NCI-H526 treated with DMSO at 0.1 percent for 48 hours (cell line): ENCODE measurements at places on chromosomes 7 and 10.
A peak's percentile ranks its signal among the peaks of the same experiment; 100 is the strongest.

DNA sequence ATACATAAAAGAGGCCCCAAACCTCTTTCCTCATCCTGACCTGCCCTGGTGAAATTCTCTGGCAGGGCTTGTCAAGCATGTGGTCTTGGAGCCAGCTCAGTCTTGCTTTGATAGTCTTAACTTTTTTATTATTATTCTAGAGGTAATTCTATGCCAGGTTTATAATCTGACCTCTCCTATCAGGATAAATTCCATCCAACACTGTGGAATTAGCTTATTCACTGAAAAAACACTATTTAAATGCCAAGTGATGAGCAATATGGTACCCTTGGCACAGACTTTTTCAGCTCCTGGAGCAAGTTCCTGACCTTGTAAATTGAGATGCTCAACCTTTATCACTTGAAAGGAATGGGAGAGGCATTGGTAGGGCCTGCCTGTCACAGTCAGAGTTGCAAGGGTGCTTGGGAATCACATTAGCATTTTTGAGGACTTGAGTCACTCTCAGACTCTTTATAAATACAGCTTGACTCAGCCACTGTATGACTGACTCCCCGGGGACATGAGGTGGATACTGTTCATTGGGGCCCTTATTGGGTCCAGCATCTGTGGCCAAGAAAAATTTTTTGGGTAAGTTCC lies at the start of gene CPA4:
TSS of gene CPA4 (plus strand) at position 480 of the 576 bp plus-strand sequence. CDS start at position 500, 20 bp downstream.
- no peak for DNase-seq

DNA sequence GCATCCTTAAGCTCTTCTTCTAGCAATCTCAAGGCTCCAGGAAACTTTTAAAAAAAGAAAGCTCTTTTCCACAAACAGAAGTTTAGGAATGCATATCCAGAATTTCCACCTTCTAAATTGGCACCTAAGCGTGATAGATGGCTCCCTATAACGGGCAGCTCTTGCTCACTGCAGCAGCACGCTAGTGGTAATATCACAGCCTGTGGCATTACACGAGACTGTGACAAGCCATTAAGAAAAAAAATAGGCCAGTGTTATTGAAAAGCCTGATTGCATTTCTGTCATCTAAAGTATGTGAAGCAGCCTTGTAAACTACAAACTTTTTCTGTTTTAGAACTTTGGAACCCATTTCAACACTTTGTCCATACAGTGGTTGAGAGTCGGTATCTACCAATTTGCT lies 263.8 kb downstream of the CAMK1D start:
- no peak for DNase-seq

- DNase-seq: no peak
Observed at GRCh38 chr7:73768641-73769480, 1.2 kb downstream of the CLDN3 start.

DNA sequence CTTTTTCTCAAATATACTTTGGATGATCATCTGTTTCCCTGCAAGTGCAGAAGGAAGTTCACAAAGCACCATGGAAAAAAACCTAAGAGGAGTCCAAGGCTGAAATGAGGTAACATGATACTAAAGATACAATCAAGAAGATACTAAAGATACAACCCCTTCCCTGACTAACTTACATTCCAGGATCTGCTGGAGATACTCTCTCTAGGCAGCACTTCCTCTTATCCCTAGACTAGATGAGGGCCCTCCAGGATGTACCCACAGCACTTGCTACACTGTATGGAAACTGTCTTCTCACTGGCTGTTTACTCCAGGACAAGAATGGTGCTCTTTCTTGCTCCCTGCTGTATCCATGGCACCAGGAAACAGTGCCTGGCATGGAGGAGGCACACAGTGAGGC lies 116.4 kb upstream of the NFE2L3 start:
- no peak for DNase-seq

- DNase-seq: no peak
Observed at GRCh38 chr10:130036296-130037065, 72.4 kb upstream of the EBF3 start.

DNA sequence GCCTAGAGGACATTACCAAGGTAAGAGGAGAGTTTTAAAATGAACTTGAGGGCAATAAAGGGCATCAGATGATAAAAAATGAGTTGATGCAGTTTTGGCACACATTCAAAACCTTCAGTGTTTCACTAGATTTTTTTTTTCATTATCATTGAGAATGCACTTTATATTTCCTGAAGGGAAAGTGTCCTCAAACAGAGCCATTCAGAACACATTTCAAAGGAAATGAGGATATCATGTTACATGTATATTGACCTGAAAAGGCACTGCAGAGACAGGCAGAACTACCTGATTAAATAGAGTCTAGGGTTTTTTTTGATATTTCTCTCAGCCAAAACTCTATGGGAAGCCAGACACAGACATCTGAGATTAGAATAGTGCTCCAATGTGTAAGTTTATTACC lies 454.0 kb downstream of the NEBL start:
- DNase-seq: no peak

GRCh38 chr10:57482259-57482658 lies 785.4 kb downstream of the IPMK start:
- no peak for DNase-seq

DNA sequence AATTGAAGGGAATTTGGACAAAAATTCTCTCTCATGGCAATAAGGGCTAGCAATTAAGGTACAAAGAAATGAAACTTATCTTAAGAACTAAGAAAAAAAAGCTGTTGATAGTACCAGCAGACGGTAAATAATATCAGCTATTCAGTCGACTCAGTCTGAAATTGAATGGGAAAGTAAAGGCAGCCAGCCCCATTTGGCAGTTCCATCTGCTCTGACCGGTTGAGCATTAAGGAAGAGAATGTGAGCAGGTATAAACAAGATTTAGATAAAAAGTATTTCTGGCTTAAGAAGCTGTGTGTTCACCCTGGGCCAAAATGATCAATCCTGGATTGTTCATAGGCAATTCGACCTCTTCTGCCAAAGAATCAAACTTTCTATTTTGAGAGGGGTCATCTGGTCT lies 154.6 kb upstream of the NPVF start:
- DNase-seq: no peak

- no peak for DNase-seq
Observed at GRCh38 chr7:71739520-71740173, 607.7 kb downstream of the GALNT17 start.

DNA sequence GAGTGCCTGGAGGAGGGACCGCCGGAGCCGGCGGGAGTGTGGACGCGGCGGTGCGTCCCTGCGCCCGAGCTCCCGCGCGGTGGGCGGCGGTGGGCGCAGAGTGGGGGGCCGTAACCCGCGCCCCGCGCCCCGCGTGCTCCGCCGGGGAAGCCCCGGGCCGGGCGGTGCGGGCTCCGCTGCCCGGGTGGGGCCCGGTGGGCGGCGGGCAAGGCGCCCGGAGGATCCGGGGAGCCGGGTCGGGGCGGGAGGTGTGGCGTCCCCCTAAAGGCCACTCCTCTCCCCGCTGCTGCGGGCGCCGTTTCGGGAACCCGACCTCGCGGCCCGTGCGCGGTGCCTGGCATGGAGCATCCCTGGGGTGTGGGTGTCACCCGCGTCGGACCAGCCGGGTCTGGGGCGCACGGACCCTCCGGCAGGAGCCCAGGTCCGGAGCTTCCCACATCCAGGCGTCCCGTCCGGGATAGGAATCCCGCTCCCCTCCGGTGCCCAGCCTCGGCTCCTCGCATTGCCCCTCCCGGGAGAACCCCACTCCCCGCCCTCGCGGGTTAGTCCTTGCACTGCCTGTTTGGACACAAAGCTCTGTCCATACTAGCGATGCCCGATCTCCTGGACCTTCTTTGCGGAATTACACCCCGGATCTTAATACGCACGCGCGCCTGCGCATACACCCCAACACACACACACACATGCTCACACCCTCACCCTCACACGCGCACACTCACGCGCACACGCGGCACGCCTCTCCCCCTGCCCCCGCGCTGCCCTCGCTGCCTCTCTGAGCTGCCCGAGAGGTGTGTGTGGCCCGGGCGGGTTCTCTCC lies 723 bp downstream of the MTURN start:
- DNase-seq: peak; percentile 55

DNA sequence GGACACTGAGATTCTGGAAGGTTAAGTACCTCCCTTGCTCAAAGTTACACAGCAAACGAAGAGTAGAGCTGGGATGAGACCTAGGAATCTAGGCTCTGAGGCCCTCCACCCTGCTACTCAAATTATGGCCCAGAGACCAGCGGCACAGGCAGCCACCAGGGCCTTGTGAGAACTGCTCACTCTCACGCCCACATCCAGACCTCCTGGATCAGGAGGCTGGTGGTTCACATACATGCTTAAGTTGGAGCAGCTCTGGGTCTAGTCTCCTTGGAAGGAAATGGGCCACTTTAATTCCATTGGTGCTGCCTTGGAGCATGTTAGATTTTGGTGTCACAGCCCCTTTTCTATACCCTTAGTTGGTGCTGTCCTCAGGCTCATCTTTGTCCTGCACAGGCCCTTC lies 41.9 kb downstream of the ADRA2A start:
- DNase-seq: no peak

- no peak for DNase-seq
Observed at GRCh38 chr7:158030071-158030470, 557.6 kb downstream of the PTPRN2 start.

DNA sequence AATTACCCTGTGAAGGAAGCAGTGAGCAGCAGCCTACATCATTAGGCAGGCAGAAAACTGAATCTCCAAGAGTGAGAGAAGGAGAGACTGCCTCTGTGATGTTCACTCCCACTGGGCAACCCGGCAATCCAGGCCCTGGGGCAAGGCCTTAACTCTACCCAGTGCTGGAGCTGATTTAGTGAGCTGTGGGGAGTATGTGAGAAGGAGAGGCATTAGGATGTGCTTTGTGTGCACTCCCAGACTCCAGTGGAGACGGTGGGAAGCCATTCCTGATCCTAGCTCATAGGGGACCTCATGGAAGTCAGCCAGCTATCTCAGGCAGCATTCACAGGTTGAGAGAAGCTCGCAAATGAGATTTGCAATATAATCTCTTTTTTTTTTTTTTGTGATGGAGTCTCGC lies 41.1 kb upstream of the CDK13 start:
- no peak for DNase-seq

- DNase-seq: no peak
Observed at GRCh38 chr7:14504134-14504533, 398.4 kb downstream of the DGKB start.

DNA sequence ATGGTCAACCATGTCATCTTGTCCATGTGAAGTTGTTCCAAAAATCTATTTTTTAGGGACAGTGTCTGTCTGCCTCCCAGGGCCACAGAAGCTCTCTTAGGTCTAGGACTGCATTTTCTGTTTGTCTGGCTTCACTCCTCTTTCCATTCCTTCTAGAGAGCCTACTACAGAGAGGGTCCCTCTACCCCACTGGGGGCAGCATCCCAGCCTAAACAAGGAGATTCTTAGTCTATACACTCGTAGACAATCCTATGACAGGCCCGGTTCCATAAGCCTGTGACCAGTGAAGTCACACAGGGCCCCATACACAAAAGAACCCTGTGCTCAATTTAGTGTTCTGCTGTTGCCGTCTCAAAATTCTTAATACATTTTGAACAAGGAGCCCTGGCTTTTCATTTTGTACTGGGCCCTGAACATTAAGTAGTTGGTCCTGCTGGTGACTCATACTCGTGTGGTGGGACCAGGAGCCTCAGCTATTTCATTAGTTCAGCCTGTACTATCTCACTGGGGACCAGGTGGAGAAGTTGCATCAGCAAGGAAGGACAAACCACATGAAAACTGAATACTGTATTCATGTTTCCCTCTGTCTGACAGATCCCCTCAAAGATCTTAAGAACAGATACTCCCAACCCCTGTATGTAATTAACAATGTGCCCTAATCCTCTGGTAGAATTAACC lies 23.5 kb upstream of the FAM180A start:
- no peak for DNase-seq

- DNase-seq: no peak
Observed at GRCh38 chr7:98387131-98387530, 13.8 kb downstream of the BAIAP2L1 start.

DNA sequence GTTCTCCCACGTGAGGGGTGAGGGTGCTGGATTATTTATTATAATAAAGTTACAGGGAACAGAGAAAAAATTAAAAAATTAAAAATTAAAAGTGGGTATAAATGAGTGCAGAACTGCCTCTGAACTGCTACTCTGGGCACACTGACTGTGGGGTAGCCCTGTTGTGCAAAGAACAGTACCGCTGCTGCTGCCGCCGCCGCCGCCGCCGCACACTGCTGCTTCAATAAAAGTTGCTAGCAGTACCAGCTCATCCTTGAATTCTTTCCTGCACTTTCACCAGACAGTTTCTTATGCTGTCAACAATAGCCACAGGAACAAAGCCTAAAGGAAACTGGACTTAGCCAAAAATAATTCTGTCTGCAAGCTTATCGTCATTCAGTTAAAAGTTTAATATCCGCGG lies 72.1 kb downstream of the GCC1 start:
- no peak for DNase-seq

GRCh38 chr10:121899727-121900126 lies 28.1 kb downstream of the ATE1 start:
- no peak for DNase-seq

- no peak for DNase-seq
Observed at GRCh38 chr10:7417103-7417623, 6.3 kb upstream of the SFMBT2 start.

GRCh38 chr7:114264023-114264422 lies 150.6 kb upstream of the FOXP2 start:
- DNase-seq: no peak

GRCh38 chr7:136036336-136036735 lies 59.2 kb upstream of the MTPN start:
- no peak for DNase-seq

DNA sequence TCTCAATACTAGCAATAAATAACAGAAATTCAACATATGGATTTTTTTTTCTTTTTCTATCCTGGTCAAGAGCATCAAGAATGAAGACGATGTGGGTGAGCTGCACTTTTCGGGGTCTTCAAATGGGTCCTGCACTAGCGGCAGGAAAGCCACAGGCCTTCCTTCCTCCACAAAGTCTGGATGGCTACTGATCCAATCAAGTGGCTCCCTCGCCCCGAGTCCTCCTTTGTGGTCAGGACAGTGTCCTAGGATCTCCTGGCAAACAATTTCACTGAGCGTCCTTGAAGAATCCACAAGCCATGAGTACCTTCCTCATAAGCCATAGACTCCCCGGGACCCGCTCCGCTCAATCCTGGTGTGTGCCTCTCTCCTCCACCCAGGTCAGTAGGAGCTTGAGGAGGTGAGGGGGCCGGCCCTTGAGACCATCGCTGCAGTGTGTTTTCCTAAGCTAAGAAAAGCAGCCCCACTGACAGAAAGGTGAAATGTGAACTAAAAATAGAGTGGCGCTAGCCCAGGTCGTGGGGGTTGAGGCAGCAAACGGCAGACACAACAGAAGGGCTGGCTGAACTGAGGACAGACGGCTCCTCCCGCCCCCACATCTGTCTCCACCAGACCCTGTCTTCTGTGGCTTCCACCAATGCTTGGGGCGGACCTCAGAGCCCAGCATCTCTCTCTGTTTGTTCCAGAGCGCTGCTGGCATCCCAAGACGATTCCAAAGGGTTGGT lies 202.3 kb downstream of the HERPUD2 start:
- DNase-seq: no peak
